RKO (cell line): ENCODE measurements at places on chromosomes 3 and 15.

GRCh38 chr3:99644746-99645145 lies 6.4 kb downstream of the COL8A1 start:
- no peak for DNase-seq

DNA sequence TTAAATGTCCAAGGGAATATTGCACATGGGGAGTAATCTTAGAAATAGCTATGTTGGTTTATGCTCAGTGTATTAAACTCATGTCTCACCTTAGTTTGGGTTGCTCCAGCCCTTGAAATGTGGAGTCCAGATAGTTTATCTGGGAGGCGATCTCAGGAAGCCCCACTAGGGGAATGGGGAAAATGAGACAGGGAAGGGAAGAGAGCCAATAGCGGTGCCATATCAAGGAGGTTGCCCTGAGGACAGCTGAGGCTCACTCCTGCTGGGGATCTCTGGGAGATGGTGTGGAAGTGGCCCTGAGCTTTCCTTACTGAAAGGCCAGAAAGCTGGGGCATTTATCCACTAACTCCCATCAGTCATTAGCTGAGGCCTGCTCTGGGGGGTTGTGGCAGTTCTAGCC lies 43.3 kb upstream of the POLR2M start:
- DNase-seq: no peak

GRCh38 chr3:42229942-42230688 lies 35.9 kb downstream of the CCK start:
- DNase-seq: peak; percentile 66

DNA sequence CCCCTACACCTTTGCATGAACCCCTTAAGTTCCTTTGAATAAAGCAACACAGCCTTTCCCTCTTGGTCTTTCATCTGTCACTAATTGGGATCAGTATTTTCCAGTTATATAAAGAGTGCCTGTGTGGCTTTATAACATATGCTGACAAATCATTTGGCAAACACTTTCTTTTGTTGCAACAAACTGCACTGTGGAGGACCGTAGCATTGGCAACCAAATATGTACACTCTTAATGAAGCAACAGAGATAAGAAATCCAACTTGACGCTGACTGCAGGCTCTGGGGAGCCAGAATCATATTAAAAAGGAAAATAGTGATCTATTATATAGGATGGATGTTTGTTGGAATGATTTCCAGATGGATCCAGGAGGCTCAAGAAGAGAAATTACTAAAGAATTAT lies 120.1 kb upstream of the PRICKLE2 start:
- no peak for DNase-seq

- DNase-seq: no peak
These were observed 38.5 kb downstream of the ZBTB20 start for GRCh38 chr3:115108614-115109013.

- DNase-seq: no peak
These were observed 2.8 kb upstream of the RNU5A-1 start for GRCh38 chr15:65292938-65293518.

- no peak for DNase-seq
These were observed 50.8 kb upstream of the PSMD6 start for GRCh38 chr3:64074060-64074459.

DNA sequence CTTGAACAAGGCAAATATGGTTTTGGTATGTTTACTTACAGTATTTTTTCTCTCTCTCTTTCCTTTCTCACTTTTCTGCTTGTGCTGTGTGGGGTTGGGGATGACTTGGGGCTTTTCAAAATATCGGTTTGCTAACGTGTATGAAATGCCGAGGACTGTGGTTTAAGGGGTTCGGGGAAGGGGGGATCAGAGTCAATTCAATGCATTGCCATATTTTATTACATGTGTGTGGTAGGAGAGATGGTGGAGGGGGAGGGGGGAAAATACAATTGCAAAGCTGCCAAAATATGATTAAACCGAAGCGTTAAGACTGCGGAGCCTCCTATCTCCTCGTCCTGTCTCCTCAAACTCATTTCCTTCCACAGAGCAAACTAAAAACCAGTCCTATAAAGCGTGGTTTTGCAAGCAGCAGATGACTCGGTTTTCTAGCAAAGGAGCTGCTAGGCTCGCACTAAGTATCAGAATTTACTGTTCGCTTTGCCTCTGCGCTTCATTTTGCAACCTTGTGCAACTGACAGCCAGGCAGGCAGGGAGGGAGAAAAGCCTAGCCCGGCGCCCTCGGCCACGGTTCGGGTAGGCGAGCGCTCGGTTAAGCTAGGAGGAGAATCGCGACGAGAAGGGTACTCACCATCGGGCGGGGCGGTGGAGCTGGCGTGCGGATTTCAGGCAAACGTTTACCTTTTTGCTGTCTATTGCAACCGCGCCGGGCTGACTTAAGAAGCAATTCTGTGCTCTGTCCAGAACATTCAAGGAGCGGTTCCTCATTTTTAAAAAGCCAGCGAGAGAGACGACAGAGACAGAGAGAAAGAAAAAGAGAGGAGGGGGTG lies 4.0 kb upstream of the NR2F2 start:
- no peak for DNase-seq

- DNase-seq: no peak
These were observed 12.7 kb downstream of the TAGLN3 start for GRCh38 chr3:112011376-112011940.

DNA sequence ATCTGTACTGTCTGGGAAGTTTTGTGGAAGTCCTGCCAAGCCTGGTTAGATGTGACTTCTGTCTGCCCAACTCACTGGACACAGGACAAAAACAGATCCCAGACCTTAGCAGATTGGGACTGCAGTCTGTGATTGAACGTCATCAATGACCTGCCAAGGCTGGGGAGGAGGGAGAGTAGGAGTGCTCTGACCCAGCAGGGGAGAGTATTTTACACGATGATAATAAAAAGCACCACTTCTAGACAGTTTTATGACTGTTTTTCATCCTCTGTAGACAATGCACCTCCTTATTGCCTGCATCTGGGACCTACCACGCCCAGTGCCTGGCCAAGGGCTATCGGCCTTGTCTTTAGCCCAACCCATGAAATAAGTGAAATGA lies 102.3 kb upstream of the NR2E3 start:
- DNase-seq: no peak

GRCh38 chr3:89171687-89172545 lies 64.5 kb downstream of the EPHA3 start:
- DNase-seq: no peak

GRCh38 chr3:190443257-190443656 lies 6.4 kb downstream of the TMEM207 start:
- peak; percentile 15 for DNase-seq
